ENCODE measurements at places on chromosomes 11 and 22.

GRCh38 chr11:114164546-114164945, 105.0 kb downstream of the ZBTB16 start:
- no peak for DNase-seq

- DNase-seq: no peak
Observed at GRCh38 chr22:49751966-49752597, 75.6 kb downstream of the BRD1 start.

GRCh38 chr11:60788401-60789125, 3.4 kb downstream of the MS4A10 start:
- DNase-seq: peak; percentile 80

GRCh38 chr22:23709107-23709506, 18.3 kb downstream of the RGL4 start:
- no peak for DNase-seq
